Fibroblast of skin of scalp (primary cell): ENCODE measurements at places on chromosomes 7 and 10.

DNA sequence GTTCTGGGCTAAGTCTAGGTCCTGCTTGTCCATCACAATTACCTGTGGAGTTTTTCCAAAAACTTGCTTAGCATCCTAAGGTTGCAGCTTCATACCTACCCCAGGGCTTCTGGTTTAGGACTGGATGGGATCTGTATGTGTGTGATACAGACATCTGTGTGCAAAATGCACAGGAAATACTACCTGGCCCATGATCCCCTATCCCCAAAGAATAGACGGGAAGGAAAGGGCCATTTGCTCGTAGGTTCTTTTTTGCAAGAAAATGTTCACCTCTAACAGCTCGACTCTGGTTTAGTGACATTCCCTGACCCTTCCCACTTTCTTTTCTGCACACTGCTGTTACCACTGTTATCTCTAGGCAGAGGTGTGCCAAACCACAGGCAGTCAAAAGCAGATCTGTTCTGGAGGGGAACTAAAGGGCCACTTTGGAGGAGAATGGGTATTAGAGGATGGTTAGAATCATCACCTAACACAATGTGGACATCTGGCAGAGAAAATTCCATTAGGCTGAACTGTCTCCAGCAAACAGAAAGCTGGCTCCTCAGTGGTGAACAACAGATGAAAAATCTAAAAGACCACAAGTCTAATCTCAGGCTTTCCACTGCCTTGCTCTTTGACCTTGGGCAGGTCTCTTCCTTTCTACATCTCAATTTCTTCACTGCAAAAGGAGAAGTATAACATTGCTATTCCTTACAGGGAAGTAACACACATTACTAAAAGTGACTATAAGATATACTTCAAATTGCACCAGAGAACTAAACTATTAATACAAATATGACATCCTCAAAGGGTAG is 107.4 kb downstream of the UBE2H start:
- DNase-seq, result peak; percentile 50

DNA sequence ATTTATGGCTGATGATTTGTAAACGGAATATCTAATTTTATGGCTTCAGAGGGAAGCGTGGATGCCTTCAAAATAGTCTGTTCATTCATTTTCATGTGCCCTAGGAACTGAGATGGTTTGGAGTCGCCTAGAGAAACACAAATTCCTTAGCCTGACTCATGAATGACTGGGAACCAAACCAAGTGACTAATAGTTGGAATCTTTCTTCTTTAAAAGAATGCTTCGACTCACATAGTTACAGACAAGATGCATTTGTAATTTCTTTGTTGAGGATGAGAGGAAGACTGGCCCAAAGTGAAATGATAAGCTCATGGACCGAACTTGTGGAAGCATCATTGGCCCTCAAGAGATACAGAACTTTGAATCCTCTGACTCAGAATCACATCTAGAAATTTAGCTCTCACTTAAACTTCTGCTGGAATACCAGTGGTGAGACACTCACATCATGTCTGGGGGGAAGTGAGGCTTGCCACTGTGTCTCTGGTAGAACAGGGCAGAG is 1107.2 kb downstream of the NRG3 start:
- peak; percentile 96 for DNase-seq

DNA sequence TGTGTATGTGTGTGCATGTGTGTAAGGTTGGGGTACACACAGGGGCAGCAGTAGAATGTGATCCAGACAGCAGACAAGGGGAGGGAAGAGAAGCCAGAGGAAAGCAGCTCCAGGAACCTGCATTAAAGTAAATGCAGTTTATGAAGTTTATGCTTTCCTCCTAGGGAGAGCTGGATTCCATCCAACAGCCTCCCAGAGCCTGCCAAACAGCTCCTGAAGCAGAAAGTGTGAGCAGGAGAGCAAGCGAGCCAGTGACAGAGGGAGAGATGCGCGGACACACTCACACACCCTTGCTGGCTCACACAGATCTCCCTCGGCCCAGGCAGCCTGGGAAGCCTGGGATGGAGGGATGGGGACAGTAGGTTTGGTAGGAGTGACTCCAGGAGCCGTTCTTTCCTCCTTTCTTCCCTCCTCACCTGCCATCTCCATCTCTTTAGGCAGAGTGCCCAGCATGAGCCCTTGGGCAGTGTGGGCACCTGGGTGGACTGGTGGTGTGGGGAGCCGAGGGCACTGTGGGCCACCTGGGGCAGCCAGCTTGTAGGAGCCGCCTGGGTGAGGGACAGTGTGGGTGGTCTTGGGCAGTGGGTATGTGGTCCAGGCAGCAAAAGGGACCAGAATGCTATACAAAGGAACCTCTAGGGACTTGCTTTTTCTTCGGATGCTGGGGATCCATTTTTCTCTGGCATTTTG is 46.1 kb downstream of the PAX2 start:
- DNase-seq, result peak; percentile 2

DNA sequence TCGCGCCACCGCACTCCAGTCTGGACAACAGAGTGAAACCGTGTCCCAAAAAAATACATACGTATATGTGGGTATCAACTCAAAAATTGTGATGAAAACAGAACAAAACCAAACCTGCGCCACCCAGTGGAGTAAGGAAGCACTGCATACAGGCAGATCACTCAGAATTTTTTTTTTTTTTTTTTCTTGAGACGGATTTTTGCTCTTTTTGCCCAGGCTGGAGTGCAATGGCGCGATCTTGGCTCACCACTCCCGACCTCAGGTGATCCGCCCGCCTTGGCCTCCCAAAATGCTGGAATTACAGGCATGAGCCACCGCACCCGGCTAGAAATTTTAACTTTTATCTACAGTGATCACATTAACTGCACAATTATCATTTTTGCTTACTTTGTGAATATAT is 9.1 kb upstream of the TMEM236 start:
- DNase-seq, result peak; percentile 62

- peak; percentile 94 for DNase-seq
These were observed 2.8 kb upstream of the COL1A2 start for GRCh38 chr7:94391726-94392392.

DNA sequence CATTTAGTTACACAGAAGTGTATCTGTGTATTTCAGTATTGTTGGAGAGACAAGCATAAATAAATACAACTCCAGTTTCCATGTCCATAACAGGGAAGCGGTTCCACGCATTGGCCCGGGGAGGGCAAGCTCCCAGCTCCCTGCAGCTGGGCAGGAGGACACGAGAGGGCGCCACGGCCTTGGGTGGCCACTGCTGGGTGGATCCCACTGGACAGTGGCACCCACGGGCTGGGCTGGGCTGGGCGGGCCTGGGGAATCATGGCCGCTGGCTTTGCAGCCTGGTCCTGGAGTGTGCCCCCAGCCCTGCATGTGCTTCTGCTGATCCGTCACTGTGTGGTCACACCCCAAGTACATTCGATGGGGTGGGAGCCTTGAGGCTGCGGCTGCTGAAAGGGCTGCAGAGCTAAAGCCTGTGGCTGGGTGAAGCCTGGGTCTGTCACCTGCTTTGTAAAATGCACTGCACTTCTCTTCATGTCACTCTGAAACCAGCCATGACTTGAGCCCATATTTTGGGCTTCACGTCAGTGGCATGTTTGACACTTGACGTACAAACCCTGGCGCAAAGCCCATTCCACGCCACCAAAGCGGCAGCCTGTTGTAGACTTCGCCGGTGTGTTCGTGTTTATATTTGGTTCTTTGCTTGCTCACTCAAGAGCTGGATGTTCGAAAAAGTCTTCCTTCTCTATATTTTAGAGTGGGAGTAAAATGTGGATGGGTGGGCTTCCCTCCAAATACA is 27.5 kb downstream of the LRRC27 start:
- no peak for DNase-seq

DNA sequence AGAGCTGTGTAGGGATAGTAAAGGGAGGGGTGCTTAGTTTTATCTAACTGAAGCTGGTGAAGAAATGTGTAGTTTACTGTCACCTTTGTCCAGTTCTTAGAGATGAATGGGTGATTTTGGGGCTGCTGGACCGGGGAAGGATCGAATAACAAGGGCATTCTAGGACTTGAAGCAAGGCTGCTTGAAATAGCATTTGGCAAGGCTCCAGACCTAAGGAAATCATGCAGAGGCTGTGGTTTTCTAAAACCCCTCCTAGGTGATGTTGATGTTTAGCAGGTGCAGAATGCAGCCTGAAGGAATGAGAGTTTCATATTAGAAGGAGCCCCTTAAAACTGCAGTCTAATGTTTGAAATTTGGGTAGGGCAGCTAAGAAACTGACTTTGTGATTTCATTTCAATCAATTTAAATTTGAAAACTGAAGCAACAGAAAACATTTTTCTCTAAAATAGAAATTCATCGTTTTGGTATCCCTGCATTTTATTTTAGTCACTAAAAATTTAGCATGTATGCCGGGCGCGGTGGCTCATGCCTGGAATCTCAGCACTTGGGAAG is 68.5 kb downstream of the TET1 start:
- DNase-seq, result no peak

GRCh38 chr7:17037356-17037755 is 155.6 kb upstream of the AGR3 start:
- no peak for DNase-seq

DNA sequence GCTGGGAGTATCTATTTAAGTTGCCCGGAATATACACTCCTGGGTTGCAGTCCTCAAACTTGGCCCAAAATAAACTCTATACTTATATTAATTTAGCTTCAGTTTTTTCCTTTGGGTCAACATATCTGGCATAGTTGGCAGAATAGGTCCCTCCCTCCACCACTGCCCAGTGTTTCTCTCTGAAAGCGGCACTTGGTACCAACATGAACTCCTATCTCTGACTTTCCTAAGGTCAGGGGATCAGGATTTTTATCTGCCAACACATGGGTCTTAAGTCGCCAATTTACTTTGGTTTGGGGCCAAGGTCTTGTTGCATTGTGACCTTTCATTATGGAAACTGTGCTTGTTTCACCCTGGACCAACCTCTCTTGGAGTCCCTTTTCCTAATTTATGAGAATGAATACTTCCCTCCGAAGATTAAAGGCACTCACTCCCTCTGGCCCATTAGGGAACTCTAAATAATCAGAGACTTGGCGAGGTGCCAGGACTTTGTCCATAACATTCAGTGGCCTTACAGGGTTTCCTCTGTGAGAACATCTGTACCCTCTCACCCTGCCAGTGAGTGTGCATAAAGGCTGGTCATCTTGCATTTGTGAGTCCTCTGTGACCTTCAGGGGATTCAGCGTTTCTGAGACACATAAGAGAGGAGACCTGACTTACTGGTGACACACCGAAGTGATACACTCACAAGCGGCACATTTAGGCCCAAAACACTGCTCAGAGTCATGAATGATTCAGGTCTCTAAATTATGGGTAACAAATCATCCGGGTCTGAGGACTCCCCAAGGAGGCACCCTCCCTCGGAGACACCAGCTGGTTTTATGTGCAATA is 19.7 kb upstream of the FKBP9 start:
- peak; percentile 6 for DNase-seq

- no peak for DNase-seq
These were observed 178.1 kb downstream of the AVL9 start for GRCh38 chr7:32673275-32673983.

- DNase-seq, result no peak
These were observed 46.7 kb upstream of the DLG5 start for GRCh38 chr10:77973276-77973675.

DNA sequence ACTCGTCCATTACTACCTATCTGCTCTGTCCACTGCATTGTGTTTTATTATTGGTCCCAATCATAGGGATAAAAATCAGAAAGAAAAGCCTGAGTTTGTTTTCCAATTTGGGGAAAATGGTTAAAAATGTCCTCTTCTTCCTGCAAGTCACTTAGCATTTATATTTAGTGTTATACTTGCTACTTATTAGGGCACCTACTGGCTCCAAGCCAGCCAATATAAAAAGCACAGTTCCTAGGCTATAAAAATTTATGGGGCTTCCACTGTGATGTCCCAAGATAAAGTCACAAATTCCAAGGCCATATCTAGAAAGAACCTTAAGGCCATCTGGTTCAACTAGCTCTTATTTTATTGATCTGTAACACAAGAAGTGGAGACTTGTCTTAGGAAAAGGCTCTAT is 3.2 kb downstream of the SLC35B4 start:
- DNase-seq, result no peak

- DNase-seq, result no peak
These were observed 131.4 kb upstream of the ZMIZ1 start for GRCh38 chr10:78937393-78937792.

- no peak for DNase-seq
These were observed 43.1 kb upstream of the KDM7A start for GRCh38 chr7:140219672-140220524.

- no peak for DNase-seq
These were observed 174.9 kb downstream of the C7orf25 start for GRCh38 chr7:42736931-42737330.

DNA sequence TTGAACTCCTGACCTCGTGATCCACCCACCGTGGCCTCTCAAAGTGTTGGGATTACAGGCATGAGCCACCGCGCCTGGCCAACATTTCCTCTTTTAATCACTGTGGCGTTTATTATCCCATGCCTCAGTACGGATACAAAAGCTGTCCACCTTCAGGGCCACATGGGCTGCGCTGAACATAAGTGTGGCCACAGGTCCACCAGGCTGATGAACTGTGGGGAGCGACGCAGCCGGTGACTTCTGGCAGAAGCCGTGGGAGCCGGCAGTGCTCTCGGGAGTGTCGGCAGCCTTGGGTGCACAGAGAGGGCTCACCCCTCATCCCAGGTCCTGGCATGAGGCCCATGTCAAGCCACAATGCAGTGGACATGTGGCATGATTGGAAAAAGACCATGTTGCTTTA is 223.6 kb downstream of the TNS3 start:
- DNase-seq, result no peak

DNA sequence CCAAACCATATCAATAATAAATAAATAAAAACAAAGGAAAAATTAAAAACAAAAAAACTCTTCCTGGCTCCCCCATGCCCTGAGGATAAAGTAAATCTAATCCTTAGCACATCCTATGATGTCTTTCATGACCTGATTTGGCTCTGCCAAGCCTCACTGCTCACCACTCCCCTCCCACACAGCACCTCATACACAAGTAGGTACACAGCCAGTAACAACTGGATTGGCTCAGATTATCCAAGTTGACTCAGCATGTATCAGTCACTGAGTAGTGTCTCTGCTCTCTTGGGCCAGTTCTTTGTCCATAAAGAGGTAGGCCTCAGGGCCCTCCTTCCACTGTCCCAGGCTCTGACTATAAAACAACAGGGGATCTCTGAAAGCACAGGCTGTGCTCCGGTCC is 99.6 kb downstream of the STRA8 start:
- DNase-seq, result no peak
